Esophagus muscularis mucosa (tissue), 4 donors: ENCODE measurements at places on chromosomes 1 and 21. TPM values are rescaled to one million over a fixed set of nuclear protein-coding genes. Genes with fewer than 3 reads are reported as not detected.

Gene FASLG
- 0.33 TPM for total RNA-seq

Gene DENND2C
- 1.7 TPM for total RNA-seq

Gene KRTAP11-1
- total RNA-seq = not detected

Gene GBP1
- total RNA-seq = 24.9 TPM

Gene ADCY10
- 0.29 TPM for total RNA-seq

Gene TFAP2E
- 0.33 TPM for total RNA-seq

Gene GJA5
- 10.3 TPM for total RNA-seq

Gene C2CD4D
- total RNA-seq = not detected

Gene MYCL
- 0.83 TPM for total RNA-seq

Gene RPE65
- total RNA-seq = not detected

Gene CHAF1B
- total RNA-seq = 1.6 TPM

Gene CGN
- total RNA-seq = 0.50 TPM

Gene SLC1A7
- 0.99 TPM for total RNA-seq

Gene OR2M3
- not detected for total RNA-seq

Gene MPZ
- 16.9 TPM for total RNA-seq

Gene ELF3
- 0.17 TPM for total RNA-seq

Gene KRTAP21-2
- total RNA-seq = not detected

Gene ATAD3B
- total RNA-seq = 14.9 TPM

Gene LMOD1
- 1,021 TPM for total RNA-seq

Gene LAD1
- total RNA-seq = 0.17 TPM

Gene FCRLB
- 1.3 TPM for total RNA-seq
